ENCODE measurements at places on chromosomes 4 and X. TPM values are rescaled to one million over a fixed set of nuclear protein-coding genes. Genes with fewer than 3 reads are reported as not detected.

CXXC4 gene
- 0.51 TPM for total RNA-seq

FAT1 gene
- 11.5 TPM for total RNA-seq

EVC2 gene
- 15.4 TPM for total RNA-seq

ZNF718 gene
- total RNA-seq, result 13.2 TPM

DNA sequence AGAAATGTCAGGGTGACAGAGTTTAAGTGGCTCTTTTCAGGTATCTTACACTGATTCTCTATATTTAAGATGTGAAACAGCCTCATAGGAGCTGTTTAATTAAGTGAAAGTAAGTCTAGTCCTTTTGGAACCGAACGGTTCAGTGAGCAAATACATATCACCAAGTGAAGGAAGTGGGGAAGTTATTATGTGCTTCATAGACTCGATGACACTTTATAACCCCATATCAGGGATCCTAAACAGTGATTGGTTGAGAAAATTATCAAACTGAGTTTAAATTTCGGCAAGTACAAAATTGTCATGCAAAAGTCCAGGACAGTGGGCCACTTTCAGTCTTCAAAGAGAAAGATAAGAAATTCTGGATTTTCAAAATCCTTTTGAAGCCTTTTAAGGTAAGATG lies at the start of gene DSPP:
DSPP (plus strand) TSS at position 301 of the 400 bp plus-strand sequence. CDS start 2,380 bp downstream, outside the sequence.
- DNase-seq, result no peak

DNA sequence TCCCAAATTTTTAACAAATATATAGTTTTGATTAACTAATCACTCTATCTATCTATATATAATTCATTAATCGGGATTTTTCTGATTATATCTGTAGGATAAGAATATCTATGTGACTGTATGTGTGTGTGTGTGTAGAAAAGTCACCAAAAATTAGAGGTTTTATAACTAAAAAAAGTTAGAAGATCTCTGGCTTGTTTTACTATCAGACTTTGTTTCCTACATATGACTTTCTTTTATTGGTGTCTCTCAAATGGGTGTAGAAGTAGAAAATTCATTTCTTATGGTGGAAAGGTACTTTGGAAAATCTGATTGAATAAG lies 26.7 kb upstream of the TMPRSS11D start:
- DNase-seq, result no peak

GRCh38 chrX:3450881-3451570 lies 104.6 kb upstream of the MXRA5 start:
- DNase-seq, result no peak

- no peak for DNase-seq
These were observed 692.3 kb upstream of the HS3ST1 start for GRCh38 chr4:12120968-12121367.

DNA sequence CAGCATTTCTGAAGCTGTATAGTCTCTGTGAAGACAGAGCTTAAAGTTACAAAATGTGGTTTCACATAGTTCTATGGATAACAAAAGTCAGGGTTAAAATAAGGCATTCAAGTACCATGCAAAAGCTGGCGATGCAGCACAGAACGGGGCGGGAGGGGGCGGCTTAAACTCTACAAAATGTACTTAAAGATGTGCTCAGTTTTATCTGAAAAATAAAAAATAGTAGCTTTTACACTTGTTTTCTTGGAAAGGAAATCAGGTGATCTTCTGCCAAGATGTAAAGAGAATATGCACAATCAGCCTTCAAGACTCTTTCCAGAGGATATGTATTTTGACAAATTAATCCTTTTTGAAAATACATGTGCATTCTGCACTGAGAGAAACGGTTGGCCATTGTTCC lies 301.7 kb upstream of the EMCN start:
- DNase-seq, result no peak

DNA sequence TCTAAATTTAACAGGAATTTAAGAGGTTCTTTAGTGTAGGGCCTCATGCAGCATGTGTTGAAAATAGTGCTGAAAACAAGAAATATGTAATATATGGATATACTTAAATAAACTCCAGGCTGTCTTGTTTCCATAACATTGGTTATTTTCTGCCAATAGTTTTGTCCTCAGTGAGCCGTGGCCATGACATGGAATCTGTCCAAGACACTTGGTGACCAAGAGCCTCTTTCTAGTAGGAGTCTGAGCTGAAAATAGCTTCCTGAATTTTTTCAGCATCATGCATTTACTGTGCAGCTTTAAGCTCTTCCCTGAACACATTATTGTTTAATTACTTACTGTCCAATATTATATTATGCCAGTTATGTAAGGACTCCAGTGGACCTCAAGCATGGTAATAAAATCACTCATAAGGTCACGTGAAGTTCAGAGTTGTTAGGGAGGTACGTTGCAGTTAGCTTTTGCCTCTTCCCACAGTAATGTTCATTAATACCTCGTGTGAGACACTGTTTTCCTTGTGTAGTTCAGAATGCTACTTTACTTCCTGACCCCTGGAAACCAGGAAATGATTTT lies 488.2 kb downstream of the GRID2 start:
- no peak for DNase-seq

All from uterus (tissue), 4 donors.